Stimulated activated CD8-positive, alpha-beta memory T cell treated with anti-CD3 and anti-CD28 coated beads, Interleukin-7, amount 100 ng/mL, for 24 hours (primary cell): ENCODE measurements at places on chromosomes 13 and 19.

DNA sequence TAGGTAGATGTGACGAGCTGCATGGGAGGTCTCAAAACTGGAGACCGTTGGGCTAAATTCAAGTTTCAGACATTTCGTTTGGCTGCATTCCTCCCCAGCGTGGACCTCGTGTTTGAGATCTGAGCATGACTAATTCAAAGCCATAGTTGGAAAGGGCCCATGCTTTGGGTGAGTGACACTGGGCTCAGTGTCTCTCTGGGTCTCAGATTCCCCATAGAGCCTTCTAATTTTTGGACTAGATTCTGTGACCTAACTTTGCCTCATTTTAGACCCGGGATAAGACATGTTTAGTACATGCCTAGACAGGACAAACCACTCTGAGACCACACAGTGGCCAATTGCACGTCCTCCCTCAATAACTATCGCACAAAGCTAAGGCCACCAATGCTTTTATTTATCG, 16.6 kb downstream of the CKM start:
- DNase-seq, result no peak

GRCh38 chr13:93814658-93815057, 588.1 kb downstream of the GPC6 start:
- no peak for DNase-seq

GRCh38 chr13:71618159-71618558, 248.8 kb downstream of the DACH1 start:
- no peak for DNase-seq

- DNase-seq, result no peak
These were observed 60.8 kb downstream of the KCTD12 start for GRCh38 chr13:76825430-76825829.

DNA sequence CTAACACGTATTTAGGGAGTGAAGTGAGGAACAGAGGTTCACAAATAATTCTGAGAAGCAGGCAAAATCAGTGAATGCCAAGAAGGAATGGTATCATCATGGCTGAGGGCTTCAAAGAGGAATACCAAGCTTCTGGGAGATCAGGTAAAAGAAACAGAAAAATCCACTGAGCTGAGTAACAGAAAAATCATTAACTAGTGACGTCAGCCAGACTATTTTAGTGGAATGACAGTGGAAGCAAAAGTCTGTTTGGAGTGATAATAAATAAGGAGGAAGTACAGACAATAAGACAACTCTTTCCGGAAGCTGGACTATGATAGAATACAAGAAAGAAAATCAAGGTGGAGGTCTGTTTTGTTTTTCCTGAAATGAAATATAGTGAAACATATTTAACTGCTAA, 83.5 kb downstream of the SACS start:
- DNase-seq, result no peak

DNA sequence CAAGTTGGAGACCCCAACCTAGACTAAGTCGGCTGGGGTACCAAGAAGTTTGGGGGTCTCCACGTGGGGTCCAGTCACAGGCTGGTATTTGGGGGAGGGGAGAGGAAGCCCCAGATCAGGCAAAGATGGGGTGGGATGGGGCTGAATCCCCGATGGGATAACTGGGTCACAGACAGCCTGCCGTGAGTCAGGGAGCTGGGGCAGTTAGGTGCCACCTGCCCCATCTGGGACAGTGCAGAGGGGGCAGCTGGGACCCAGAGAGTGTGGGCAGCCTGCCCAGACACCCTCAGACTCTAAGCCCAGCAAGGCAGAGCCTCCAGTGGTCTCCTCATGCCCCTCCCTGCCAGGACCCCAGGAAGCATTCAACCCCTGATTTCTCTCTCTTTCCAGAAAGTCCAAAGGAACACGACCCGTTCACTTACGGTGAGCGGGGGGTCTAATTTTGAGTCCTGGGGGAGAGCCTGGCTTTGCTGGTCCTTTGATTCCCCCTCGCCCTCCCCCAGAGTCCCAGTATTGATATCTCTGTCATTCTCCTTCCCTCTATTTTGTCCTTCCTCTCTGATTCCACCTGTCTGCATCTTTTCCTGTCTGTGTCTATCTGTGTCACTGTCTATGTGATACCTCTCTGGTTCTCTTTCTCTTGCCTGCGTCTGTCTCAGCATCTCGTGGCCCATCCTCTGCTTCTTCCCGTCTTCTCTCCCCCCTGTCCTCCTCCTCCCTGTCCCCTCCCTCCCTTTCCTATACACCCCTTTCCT, 1.8 kb downstream of the FXYD1 start:
- no peak for DNase-seq

GRCh38 chr13:27170221-27170515, 1.4 kb downstream of the USP12 start:
- DNase-seq, result no peak

- DNase-seq, result no peak
These were observed 109.6 kb downstream of the ZAR1L start for GRCh38 chr13:32205431-32206096.

GRCh38 chr13:59566561-59566960, 597.2 kb downstream of the DIAPH3 start:
- no peak for DNase-seq

DNA sequence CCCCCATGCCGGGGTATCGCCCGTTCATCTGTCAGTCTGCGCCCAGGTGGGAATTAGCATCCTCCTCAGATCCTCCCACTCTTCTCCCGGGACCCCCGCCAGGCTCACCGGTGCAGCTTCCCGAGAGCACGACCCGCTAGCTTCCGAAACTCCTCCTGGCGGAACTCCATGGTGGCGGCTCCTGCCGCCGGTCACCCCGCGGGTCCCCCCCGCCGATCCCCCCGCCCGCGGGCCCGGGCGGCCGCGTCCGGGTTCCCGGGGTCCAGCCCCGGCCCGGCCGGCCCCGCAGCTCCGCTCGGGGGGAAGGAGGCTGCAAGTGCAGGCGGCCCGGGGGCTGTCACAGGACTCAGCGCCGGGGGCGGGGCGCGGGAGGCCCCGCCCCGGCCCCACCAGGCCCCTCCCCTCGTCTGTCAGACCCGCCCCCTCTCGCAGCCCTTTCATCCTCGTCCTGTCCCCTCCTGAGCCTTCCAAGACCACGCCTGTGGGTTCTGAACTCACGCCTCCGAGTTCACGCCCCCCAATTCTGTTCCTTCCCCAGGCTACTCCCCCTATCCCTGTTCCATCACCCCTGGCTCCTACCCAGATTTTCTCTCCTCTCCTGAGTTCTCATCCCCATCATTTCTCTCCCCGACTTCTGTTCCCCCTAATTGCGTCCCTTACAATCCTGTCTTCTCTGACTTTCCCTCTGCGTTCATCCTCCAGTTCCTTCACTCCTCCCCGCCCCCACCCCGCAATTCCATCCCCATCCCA, at the start of gene SLC17A7:
Gene SLC17A7 (minus strand): TSS at position 318 of the 750 bp plus-strand sequence. CDS start 148 bp downstream, at position 170.
- DNase-seq, result no peak

DNA sequence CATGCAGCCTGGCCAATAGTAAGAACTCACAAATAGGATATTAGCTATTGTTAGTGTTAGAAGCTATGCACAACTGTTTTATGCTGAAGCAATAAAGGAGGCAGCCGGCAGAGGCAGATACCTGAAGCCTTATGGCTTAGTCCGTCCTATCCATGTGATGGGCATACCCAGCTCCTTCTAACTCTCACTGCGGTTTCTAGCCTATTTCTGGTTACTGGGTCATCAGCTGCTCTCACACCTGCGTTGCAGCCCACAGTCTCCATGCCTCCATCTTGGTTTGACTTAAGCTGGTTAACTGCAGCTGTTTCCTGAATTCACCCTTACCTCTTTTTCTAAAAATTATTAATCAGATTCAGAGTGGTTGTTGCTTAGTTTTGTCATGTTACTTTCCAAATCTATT, 40.5 kb upstream of the CNMD start:
- DNase-seq, result no peak

DNA sequence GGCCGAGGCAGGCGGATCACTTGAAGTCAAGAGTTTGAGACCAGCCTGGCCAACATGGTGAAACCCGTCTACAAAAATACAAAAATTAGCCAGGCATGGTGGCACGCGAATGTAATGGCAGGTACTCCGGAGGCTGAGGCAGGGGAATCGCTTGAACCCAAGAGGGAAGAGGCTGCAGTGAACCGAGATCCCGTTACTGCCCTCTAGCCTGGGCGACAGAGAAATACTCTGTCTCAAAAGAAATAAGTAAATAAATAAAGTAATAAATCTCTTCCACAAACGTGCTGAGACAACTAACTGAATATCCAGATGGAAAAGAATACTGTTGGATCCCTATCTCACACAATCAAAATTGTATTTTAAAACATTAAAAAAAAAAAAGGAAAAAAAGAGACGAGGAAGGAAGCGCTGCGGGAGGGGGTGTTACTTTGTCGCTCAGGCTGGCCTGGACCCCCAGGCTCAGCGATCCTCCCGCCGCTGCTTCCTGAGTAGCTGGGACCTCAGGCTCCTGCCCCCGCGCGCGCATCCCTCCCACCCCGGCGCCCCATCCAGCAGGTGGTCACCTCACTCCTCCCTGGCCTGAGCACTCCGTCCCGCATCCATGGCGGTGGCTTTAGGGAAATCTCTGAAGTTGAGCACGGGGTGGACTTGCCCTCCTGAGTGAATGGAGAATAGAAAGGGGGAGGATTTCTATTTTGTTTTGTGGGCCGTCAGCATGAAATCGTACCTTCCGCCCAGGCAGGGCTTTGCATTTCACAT, 628 bp upstream of the ZNF813 start:
- peak; percentile 1 for DNase-seq

DNA sequence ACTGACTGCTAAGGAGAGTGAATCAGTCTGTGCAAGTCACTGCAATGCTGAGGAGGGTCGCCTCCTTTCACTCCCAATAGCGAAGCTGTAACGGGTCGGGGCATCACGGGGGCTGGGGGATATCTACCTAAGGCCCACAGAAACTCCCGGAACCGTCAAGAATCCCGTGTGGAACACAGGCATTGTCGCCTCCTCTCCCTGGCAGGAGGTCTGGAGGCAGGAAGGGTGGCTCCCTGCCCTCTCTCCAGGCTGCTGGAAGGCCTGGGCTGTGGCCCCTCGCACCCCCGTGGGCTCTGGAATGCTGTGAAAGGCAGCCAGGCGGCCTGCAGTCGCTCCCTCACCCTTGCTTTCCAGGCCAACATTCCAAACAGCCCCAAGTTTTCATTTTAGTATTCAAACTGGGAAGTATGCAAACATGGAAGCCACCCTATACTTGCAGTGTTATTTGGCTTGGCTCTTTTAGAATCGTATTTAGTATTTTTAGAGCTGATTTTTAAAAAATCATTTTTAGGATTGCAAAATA, 109.4 kb downstream of the CRYL1 start:
- DNase-seq, result no peak

DNA sequence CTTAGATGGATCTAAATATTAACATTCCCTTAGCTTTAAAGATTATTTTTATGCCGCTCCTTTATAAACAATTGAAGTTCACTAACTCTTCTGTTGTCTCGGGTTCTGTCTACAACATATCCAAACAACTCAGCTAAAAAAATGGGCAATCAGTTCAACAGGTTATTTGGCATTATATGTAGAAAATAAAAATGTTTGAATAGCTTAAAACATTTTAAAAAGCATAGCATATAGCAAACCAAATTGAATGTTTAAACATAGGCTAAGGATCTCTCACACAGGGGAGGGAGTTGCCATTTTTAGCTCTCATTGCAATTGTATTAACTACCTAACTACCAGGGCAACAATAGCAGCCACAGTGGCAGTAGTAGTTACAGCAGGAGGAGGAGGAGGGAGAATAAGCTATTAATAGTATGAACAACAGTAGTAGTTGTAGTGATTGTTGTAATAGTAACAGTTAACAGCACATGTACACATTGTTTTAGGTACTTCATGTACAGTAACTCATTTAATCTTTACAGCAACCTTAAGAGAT, 404.2 kb downstream of the KCNRG start:
- no peak for DNase-seq

- DNase-seq, result no peak
These were observed 69.3 kb downstream of the SLC6A16 start for GRCh38 chr19:49255674-49256073.

GRCh38 chr19:5054551-5055456, 85.9 kb downstream of the KDM4B start:
- no peak for DNase-seq

GRCh38 chr13:71858647-71859046, 8.4 kb downstream of the DACH1 start:
- DNase-seq, result no peak

DNA sequence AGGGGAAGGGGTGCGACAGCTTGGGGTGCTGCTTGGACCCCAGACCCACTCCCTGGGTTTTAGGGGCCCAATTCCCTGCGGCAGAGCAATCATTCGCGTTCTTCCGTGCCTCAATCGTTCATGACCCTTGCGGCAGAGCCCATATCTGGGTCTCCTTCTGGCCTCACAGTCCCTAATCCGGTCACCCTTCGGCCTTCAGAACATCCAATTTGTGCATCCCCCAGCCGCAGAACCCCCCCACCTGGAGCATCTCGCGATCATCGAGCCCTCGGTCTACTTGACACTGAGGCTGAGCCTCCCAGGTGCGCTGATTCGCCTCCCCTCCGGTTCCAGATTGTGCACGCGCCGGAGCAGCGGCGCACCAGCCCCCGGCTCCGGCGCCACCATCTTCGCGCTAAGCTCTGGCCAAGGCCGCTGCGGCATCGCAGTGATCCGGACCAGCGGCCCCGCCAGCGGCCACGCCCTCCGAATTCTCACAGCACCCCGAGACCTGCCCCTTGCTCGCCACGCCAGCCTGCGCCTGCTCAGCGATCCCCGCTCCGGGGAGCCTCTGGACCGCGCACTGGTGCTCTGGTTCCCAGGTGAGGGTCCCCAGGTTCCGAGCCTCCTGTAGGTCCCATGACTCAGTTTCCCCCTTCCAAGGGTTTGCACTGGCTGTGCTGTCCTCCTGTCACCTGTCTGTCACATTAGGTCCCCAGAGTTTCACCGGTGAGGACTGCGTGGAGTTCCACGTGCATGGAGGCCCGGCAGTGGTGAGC, 501 bp downstream of the GTPBP3 start:
- peak; percentile 17 for DNase-seq

DNA sequence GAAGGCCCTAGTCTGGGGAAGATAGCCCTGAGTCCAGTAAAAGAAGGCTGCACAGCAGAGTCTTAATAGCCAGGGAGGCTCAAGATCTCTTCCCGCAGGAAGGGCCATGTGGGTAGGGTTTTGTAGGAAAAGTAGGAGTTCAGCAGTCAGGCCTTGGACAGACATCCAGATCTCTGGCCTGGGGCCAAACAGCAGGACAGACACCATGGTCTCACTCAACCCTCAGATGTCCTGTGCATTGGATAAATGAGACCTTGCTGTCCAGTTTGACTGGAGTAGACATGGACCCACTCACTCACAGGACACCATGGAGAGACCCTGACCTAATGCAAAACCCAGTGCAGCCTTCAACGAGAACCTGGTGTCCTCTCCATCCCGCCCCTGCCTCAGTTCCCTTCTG, 3.9 kb downstream of the OCEL1 start:
- DNase-seq, result no peak

DNA sequence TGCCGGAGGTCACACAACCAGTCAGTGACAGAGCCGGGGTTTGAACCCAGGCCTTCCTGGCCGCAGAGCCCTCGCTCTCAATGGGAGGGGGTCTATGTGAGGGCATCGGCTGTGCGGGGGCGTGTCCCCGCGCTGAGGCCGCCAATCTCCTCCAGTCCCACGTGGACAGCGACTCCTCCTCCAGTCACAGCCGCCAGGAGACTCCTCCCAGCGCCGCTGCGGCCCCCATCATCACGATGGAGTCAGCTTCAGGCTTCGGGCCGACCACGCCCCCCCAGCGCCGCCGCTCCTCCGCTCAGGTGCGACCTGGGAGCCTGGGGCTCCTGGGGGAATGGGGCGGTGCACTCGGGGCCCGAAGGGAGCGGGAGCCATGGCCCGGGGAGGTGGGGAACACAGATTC, 6.0 kb downstream of the SPRED3 start:
- DNase-seq, result peak; percentile 46
